Fibroblast of mammary gland (primary cell): ENCODE measurements at places on chromosomes 1 and 21.

DNA sequence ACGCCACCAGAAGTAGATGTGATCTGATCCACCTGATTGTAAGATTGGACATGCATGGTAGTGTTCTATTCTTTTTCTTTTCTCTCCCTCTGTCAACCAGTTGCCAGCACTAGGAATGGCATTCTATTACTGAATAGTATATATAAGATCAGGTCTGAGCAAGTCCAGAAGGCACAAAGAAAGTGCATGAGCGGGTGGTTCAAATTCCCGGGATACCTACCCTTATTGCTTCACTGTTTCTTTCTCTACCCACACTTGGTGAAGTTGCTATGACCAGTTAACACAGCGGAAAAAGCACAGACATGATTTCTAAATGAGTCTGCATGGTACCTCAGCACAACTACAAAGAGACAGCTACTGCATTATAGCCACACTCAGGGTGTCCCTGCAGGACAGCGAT lies 64.0 kb downstream of the SLC9A1 start:
- no peak for DNase-seq

DNA sequence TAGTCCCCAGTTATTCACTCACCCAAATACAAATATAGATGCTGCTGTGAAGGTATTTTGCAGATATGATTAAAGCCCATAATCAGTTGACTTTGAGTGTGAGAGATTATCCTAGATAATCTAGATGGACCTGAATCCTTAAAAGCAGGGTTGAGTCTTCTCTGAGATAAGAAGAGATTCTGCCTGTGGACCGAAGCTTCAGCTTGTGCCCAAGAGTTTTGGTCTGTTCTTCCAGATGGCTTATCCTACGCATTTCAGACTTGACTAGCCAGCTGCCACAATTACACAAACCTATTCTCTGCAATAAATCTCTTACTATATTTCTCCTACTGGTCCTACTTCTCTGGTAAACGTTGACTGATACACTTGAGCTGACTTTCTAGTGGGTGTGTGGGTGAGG lies 145.1 kb downstream of the KCNJ6 start:
- no peak for DNase-seq

DNA sequence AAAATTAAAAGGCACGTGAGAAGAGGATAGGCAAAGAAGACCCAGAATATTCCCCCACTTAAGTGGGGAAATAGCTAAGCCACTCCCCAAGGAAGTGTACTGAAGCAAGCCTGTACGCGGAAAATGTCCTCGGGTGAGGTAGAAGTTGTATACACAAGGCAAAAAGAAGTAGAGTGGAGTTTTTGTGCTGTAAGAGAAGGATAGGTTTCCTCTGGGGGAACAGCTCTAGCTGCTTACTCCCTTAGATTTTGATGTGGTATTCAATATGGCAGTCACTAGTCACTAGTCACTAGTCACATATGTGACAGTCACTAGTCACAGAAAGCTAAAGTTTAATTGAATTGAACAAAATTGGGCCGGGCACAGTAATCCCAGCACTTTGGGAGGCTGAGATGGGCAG lies 7.6 kb downstream of the TXNIP start:
- no peak for DNase-seq

GRCh38 chr1:119226913-119227312 lies 86.5 kb upstream of the WARS2 start:
- peak; percentile 18 for DNase-seq

- DNase-seq: no peak
Observed at GRCh38 chr1:9086045-9086444, 16.6 kb upstream of the SLC2A5 start.

DNA sequence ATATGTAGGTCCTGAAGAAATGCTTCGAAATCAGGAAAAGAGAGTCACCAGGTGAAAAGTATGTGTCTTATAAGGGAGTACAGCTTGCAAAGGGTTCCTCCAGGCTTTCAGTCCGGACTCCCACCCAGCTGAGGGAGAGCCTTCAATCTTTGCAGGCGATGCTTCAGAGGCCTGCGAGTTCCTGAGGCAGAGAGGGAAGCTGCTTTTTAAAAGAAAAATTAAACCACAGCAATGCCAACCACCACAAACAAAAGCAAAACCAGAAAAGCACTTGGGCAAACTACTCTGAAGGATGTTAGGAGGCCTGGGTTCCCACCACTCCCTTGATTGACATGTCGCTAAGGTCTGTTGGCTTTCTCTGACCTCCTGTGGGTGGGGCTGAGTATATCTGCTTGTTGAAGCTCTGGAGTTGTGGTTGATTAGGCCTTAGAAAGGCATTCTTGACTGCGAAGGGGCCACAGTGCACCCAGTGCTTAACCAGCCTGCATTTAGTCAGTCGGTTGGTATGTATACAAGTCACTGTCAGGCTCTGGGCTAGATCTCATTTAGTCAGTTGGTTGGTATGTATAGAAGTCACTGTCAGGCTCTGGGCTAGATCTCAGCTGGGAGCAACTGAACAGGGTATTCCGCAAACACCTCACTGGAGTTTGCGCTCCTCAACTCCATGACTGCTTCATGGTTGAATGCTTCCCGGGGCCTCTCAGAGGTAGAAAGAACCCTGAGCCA lies 1.2 kb downstream of the NIPAL3 start:
- peak; percentile 94 for DNase-seq

GRCh38 chr1:231419738-231420298 lies 2.3 kb downstream of the EGLN1 start:
- peak; percentile 51 for DNase-seq

DNA sequence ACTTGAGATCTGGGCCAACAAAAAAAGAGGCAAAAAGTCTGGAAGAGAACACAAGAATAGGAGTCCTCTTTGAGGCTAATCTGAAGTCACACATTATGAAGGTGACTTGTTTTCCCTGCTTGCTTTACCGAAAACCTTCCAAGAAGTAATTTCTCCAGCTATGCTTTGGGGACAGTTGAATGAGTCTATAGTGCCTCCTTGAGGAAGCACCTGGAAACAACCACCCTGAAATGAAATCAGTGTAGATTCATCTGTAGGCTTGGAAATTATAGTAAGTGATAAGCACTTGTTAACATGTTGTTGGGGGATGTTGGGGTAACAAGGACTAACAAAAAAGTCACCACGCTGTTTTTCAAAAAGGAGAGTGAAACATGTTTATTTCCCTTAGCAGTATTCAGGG lies 23.4 kb upstream of the RPTN start:
- DNase-seq: peak; percentile 62

DNA sequence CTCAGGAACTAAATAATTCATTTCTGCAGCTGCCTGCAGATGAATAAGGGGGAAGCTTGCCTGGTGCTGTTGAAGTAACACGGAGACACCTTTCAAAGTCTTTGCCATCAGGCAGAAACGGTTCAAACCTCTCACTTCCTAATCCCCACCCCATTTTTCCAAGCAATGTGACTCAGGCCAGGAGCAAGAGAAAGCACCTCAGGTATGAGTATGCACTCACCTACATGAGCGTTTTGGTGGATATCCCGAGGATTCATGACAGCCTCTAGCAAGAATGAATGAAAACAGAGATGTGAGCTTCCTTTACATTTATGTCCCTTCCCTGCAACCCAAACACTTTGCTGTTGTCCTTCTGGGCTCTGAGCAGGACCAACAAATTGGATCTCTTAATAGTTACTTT lies 63.4 kb upstream of the LAX1 start:
- no peak for DNase-seq

- DNase-seq: no peak
Observed at GRCh38 chr1:168431882-168432281, 111.9 kb downstream of the XCL2 start.

- DNase-seq: no peak
Observed at GRCh38 chr1:162561616-162562469, at the start of gene UAP1. TSS of gene UAP1 (plus strand) at chr1:162561722. CDS start at chr1:162566069, 4,347 bp downstream.

GRCh38 chr1:115802416-115802815 lies 33.9 kb upstream of the CASQ2 start:
- DNase-seq: no peak

GRCh38 chr1:36247538-36247937 lies 23.3 kb downstream of the THRAP3 start:
- DNase-seq: no peak

GRCh38 chr1:65615859-65616258 lies 176.8 kb upstream of the PDE4B start:
- DNase-seq: no peak

DNA sequence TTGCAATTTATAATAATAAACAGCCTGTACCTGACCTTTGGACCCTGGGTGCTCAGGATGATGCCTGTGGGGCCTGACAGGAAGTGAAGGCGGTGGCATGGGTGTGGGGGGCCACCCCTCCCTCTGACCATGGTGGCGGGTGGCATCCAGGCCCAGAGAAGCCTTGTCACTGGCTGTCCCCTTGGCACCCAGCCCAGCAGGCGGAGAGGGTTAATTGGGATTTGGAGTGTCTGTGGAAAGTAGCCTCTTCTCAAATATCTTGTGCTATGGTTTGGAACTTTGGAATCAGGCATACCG lies 20.5 kb downstream of the SOX13 start:
- DNase-seq: no peak

DNA sequence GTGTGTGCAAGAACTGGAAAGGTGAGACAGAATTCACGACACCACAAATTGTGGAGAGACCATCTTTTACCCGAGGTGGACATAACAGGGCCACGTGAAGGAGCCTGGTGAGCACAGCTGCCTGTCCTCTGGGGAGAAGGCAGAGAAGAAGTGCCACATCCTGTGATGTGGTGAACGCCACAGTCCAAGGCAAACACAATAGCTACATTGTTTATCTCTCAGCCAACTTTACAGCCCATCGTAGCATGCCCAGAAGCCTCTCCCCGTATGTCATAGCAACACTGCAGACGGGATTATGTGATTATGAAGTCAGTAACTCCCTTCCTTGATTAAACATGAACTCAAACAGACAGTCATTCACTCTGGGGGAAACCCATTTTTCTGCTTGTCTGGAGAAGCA lies 612.2 kb downstream of the SMYD3 start:
- no peak for DNase-seq

GRCh38 chr21:34890724-34891612 lies 158.1 kb downstream of the RUNX1 start:
- DNase-seq: no peak

DNA sequence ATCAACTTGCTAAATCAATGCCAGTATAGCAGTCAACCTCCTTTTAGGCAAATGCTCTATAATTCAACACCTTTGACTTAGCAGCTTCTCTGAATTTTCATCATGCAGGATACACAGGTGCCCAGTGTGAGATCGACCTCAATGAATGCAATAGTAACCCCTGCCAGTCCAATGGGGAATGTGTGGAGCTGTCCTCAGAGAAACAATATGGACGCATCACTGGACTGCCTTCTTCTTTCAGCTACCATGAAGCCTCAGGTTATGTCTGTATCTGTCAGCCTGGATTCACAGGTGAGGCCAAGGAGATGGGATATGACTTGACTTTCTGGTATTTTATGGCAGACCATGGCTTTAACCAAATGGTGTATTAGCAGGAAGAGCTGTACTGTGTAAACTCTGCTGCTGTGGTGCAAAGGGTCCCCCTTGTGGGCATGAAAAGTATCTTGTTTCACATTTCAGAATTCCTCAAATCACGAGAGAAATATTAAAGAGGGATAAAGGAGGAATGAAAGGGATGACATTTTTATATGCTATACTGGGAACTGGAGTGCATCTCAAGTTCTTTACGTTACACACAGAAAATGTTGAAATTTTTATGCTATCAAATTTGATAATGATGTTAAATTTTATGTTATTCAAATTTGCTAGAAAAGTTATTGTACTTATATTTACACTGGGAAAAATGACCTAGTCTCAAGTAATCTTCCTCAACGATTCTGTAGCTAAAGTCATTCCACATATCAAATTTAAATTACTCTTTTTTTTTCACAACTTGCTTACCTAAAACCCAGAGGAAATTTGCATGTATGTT lies 88.9 kb downstream of the CRB1 start:
- peak; percentile 63 for DNase-seq

DNA sequence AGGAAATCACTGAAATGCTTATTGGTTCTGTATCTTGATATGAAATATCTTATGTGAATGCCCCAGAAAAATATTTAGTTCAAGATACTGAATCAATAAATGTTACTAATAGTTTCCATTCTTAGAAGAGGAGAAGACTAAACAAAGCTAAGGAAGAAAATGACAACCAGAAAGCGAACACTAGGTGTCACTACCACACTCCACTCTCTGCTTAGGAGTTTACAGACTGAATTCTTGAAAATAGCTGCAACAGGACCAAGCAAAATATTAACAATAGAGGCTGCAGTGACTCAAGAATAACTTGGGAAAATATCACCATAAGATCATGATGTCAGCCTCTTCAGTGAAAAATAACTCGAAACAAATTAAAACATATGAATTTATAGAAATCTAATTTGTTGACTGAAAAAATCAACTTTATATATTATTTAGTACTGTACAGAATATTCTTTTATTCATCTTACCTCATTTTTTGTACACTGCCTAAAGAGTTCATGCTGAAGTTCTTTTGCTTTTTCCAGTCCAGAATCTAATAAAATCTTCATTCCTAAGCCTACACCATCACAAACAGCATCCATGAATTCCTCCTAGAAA lies 61.6 kb downstream of the KIF14 start:
- peak; percentile 71 for DNase-seq

DNA sequence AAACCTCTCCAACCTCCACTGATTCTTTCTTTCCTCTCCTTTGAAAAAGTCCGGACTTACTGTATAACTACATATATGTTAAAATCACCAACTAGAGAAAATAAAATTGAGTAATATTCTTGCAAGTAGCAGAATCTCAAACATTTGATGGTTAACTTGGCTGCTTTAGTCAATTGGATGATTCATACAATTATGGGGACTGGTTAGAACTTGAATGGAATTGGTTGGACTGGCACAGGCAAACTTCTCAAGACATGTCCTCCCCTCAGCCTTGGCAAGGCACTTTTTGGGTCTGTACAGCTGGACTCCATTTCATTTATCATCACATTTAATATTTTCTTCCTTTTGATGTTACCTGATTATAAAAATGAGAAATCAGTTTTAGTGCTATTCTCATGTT lies 6.5 kb downstream of the WLS start:
- DNase-seq: peak; percentile 50

GRCh38 chr1:33424205-33424604 lies 6.7 kb downstream of the PHC2 start:
- DNase-seq: no peak

DNA sequence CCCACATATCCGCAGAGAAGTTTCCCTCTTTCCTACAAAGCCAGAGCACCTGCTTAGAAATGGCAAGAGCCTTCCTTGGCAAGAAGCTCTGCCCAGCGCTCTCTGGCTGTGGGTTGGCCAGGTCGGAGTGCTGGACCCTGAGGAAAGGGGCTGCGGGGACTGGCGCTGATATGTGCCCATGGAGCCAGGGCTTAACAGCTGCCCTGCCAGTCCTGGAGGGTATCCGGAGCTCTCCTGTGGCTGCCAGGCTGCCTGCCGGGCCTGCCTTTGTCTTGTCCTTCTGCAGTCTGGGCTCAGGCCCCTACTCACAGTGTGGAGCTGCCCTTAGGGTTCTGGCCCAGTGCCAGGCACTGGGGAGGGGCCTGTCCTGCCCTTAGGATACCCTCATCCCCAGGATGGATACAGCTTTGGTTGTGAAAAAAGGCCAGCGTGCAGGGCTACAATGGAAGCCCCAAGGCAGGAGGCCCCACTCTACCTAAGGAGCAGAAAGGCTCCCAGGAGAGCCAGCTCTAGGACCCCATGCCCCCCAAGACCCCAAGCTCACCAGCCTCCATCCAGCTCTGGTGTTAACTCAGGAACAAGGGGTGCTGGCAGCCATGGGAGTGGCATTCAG lies 43.4 kb downstream of the KIAA1614 start:
- DNase-seq: no peak

- DNase-seq: no peak
Observed at GRCh38 chr1:110262846-110263631, 52.9 kb downstream of the KCNC4 start.
